ENCODE measurements at places on chromosomes 5 and 9.

DNA sequence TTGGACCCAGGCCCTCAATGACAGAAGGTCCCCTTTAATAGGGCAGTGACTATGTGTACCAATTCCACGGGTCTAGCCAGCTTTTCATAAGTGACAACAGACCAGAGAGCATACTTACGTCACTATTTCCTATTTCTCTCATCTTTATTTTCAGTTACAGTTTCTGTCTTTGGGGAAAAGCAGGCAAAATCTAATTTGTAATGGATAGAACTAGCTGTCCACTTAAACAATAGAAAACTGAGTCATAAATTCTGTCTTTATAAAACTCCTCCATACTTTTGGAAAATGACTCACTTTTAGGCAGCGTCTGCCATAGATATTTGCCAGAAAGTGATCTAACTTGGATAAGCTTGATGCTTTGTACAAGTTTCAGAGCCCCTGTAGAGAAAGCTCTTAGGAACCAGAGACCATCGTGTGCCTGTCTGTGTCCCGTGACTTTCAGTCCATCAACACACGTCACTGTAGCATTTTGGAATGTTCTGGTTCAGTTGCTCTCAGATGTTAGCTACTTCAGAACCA is 101.9 kb downstream of the F2RL2 start:
- DNase-seq = peak; percentile 12

GRCh38 chr5:32004404-32004803 is 169.7 kb downstream of the GOLPH3 start:
- no peak for DNase-seq

- DNase-seq = no peak
Measured at GRCh38 chr9:8832386-8832785, 1032.8 kb upstream of the DMAC1 start.

- DNase-seq = no peak
Measured at GRCh38 chr5:106843812-106844416, 826.8 kb downstream of the EFNA5 start.

- DNase-seq = no peak
Measured at GRCh38 chr5:80934751-80935150, 25.4 kb upstream of the RASGRF2 start.
